Neural crest cell (in vitro differentiated cells): ENCODE measurements at places on chromosomes 3 and 15. TPM values are rescaled to one million over a fixed set of nuclear protein-coding genes. Genes with fewer than 3 reads are reported as not detected.

GRCh38 chr3:140206196-140207040 is 271.4 kb downstream of the CLSTN2 start:
- no peak for DNase-seq

DNA sequence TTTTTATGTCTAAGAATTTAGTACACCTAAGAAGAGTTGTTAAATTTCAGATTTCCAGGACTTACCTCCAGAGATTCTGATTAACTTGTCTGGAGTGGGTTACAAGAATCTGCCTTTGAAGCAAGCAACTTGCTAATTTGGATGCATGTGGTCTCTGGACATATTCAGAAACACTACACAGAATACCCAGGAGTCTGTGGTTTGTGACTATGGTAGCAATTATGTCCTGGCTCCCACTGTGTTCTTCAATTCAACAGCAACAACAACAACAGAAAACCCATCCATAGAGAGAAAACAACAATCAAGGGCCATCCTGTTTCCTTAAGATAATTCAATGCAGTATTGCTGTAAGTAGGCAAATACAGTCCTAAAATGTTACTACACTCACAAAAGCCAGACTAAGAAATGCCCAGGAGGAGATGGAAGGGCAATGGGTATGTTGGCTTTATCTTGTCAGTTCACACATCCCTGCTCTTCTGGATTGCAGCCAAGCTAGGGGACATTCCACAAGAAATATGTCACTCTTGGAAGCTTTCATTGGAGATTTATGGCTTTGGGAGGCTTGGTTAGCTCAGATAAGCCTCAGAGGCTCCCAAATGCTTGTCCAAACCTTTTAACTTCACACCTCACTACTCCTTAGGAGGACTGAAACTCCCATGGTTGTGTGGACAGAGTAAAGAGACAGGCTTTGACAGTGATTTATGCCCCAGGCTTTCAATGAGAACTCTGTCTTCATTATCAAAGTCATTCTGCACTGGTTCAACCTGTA is 99.4 kb upstream of the MRPL3 start:
- no peak for DNase-seq

DNA sequence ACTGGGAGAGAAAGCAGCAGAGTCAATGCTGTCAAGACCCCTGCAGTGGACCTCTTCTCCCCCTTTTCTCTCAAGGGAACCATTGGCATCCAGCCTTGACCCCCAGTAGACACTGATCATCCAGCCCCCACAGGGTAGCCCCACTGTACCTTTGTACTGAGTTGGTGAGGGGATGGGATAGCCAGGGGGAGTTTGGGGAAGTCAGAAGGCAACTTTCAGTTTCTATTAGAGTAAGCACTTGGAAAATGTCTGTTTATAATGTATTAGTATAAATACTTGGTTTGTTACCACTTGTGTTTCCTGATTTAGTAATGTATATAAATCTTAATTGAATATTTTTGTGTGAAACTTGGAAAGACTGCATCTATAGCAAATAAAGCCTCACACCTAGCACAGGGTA is 25.0 kb downstream of the DAG1 start:
- DNase-seq, result no peak

DNA sequence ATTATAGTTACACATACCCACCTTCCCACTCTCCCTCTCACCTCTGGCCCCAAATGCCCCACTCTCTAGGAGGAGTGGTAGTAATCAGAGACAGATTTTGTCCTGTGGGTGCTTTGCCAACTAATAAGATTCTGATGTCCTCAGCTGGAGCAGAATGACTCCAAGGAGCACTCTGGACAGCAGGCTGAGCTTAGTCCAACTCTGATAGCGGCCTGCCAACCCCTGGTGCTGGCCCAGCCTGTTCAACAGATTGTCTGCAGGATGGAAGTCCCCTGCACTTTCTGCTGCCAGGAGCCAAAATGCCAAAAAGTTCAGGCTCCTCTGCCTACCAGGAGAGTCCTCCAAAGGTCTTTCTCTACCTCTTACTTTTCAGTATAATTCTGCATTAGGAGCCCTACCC is 160.5 kb upstream of the UMPS start:
- DNase-seq, result no peak

- DNase-seq, result no peak
These were observed 131.3 kb downstream of the TJP1 start for GRCh38 chr15:29690765-29691475.

- no peak for DNase-seq
These were observed 432.2 kb upstream of the LMCD1 start for GRCh38 chr3:8069471-8069870.

DNA sequence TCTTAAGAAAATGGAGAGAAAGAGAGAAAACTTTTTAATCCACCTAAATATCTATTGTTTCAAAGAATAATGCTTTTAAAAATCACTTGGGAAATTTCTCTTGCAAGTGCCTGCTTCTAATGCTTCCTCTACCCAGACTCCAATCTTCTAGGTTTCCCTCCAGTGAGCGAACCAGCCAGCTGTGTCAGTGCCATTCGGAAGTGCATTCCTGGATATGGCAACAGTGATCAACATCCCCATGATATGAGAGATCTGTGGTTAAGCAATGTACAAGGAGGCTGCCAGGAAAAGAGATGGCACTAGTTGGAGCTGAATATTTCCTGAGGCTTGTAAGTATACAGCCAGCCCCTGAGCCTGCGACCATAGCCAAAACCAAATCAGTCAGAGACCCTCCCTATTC is 53.3 kb upstream of the KCNMB2 start:
- DNase-seq, result no peak

DNA sequence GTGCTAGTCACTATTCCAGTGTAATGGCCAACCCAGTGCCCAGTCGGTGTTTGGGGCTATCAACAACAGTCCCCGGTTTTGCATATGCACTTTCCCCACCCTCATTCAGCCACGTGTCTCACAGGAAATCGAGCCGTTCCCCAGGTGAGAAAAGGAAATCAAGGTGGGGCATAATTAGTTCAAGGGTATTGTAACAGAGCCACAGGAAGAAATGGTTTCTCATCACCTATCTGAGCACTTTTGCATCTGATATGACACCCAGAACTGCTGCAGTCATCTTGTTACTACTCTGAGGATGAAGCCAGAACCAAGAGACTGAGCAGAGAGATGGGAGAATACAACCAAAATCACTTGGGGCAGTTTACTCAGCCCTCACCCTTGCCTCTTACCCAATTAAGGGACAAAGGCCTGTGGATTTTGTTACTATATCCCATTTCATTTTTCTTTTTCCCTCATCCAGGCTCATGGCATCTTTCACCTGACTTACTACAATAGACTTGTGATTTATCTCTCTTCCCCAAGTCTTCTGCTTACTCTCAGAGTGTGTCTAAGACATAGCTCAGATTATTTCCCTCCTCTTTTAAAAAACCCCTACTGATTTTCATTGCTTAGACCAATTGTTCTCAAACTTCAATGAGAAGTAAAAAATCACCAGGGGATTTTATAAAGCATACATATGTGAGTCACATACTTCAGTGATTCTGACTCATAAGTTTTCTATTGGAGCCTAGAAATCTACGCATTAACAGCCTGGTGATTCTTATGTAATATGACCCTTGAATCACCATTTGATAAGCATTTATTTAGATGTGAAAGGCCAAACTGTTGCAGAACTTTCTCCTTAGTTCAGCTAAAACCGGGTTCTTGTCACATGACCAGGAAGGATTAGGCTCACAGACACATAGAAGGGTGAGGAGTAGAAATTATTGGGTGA is 40.5 kb downstream of the TRAT1 start:
- no peak for DNase-seq

DNA sequence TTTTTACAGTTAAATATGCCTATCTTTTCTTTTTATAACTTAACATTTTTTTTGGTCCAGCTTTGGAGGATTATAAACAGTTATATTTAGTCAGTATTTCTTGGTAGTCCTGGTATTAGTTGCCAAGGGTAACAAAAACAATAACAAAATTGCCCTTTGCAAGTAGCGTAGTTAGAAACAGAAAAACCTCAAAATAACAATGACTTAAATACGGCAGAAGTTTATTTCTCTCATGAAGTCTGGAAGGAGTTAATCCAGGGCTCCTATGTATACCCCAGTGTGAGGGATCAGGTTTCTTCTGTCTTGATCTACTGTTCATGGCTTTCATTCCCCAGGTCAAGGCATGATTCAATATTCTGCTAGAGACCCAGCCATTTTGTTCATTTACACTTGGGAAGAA is 14.1 kb upstream of the MYH15 start:
- no peak for DNase-seq

DNA sequence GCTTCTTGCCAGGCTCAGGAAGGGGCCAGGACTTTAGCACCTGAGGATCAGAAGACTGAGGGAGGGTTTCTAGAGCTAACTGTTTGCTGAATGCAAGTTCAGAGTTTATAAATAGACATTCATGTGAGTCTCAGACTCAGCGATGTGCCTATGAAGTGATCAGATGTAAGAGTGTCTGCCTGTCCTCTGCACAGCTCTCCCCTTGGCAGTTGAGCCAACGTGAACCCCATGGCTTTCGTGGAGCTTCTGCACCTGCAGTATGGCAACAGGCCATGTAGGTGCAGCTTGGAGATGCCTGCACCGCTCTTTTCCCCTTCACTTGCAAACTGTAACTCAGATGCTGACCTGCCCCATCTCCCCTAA is 141.9 kb downstream of the CHDH start:
- DNase-seq, result no peak

DNA sequence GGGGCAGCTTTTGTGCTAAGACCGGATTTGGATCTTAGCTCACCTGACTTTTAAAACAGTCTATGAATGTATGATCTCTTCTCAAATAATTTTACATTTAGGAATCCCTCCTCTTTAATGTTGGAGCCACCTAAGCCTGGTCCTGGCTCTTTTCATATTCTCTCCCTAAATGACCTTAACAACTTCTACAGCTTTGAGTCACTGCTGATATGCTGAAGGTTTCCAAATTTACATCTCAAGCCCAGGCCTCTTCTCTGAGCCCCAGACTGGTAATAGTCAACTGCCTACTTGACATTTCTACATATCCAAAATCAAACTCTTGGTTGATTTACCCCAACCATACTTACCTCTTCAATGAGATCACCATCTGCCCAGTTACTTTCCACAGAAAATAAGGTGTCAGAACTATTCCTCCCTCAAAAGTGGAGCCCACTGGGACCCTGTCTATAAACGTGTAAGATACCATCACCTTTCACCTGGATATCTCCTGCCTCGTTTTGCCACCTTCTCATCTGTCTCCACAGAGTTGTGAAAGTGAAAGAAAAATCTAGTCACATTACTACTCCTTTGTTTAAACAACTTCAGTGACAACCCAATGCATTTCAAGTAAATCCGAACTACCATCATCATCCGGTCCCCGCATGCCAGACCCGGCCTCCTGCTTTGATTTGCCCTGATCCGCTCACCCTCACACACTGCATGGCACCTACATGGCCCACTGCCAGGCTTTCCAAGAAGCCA is 48.8 kb downstream of the UBP1 start:
- DNase-seq, result no peak

DNA sequence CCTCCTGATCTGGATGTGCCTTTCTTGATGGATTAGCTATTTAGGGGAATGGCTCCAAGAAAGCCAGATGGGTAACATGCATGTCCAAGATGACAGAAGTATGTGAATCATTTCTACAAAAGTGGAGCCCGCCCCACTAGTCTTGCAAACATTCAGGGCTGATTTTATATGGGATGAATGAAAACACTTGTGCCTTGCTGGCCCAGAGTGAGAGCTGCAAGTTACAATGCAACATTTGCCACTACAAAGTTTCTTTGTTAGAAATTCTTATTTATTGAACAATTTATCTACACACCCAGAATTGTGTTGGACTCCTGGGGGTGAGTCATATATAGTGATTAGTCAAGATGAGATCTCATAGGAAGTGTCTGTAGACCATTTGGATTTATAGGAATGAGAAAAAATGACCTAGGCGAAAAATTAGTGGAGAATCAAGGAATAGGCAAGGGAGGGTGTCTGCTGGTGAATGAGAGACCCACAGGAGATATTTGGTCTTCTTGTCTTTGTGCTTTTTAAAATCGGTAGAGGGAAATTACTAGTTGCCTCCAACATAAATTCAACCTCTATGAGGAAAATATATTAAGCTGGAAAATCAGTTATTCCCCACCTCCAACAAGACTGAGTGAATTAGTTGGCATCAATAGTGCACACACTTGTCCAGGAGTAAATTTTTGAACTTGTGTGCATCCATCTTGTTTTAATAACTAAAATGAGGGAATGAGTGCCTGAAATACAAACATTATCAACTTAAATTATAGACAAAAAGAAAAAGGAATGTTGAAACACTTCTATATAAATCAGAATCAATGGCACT is 53.5 kb upstream of the DCBLD2 start:
- DNase-seq, result no peak

Gene B3GNT5
- total RNA-seq, result 38.3 and 39.4 TPM in 2 replicates

Gene C3orf20
- 0.14 TPM in 1 of 2 replicates, not detected in the other for total RNA-seq

Gene TIGIT
- not detected in 2 replicates for total RNA-seq
